ENCODE measurements at places on chromosomes 2 and 18.
A peak's percentile ranks its signal among the peaks of the same experiment; 100 is the strongest.

DNA sequence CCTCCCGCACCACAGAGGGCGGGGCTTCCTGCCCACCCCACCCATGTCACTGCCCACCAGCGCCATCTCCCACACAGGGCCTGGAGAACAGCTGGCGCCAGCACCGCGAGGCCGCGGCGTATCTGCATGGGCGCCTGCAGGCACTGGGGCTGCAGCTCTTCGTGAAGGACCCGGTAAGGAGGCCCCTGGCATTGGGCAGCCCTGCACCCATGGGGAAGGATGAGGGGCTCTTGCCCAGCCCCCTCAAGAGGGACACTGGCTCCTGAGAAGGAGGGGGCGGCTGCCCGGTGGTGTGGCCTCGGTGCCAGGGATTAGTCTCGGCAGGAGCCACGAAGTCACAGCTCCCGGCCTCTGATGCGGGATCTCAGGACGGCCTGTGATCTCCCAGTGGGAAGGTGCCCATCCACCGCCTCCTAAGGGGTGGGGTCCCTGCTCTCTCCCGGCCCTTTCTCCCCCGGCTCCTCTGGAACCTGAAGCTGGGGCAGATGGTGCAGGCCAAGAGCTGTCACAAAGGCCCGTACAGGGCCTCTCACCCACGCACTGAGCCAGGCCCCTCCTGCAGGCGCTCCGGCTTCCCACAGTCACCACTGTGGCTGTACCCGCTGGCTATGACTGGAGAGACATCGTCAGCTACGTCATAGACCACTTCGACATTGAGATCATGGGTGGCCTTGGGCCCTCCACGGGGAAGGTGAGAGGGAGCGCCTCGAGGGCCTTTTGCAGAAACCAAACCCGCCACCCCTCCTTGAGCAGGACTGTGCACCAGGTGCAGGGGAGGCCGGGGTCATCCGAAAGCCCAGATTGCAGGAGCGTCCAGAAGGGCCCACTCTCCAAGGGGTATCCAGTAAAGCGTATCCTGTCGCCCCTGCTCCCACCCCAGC lies 9.1 kb downstream of the AGXT start:
- no peak for DNase-seq

DNA sequence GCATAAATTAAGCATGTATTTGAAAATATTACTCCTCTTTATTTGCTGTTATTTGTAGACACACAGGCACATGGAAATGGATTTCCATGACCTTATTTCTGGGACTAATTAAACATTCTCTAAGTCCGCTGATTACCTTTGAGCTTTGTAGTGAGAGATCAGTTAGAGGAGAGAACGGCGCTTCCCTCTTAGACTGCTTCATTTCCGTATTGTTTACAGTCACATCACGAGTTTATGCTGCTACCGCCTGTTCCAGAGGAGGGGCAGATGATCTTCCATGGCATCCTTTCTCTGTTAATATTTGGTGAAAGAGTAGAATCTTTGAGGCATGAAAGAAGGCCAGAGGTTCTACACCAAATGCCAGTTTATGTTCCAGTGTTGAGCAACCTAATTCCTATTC lies 404.4 kb downstream of the TRIB2 start:
- DNase-seq = no peak

- DNase-seq = no peak
Measured at GRCh38 chr2:149169656-149170055, 131.2 kb downstream of the LYPD6B start.

DNA sequence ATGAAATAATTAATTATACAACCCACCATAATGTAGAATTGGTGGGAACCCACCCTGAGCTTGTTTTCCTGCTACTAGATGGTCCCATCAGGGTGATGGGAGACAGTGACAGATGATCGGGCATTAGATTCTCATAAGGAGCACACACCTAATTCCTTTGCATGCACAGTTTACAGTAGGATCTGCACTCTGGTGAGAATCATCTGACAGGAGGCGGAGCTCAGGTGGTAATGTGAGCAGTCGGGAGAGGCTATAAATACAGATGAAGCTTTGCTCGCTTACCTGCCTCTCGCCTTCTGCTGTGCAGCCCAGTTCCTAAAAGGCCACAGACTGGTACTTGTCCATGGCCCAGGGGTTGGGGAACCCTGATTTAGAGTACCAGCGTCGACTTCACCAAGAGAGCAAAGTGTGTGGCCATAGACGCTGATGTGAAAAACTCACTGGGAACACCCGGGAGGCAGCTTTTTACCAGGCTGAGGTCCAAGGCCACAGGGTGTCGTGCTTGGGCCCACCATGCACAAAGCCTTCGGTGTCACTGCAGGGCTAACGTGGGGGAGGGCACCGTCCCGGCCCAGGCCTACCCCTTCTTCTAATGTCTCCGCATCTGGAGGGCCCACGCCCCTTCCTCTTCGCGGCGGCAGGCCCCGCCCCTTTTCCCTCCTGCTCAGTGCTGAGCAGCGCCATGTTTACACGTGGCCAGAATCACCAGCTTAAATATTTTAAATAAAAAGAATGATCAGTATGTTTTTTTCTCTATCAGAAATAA lies 296.8 kb upstream of the HDAC4 start:
- peak; percentile 64 for DNase-seq

DNA sequence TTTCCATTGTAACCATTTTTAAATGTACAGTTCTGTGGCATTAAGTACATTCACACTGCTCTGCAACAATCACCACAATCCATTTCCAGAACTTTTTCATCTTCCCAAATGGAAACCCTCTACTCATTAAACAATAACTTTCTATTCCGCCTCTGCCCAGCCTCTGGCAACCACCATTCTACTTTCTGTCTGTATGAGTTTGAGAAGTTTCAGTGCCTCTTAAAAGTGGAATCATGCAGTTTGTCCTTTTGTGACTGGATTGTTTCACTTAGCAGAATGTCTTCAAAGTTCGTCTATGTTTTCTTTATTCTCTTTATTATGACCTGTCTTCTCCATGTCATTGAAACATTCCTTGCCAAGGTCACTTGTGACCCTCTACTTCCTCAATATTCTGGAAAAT lies 22.0 kb upstream of the PELI1 start:
- DNase-seq = no peak

DNA sequence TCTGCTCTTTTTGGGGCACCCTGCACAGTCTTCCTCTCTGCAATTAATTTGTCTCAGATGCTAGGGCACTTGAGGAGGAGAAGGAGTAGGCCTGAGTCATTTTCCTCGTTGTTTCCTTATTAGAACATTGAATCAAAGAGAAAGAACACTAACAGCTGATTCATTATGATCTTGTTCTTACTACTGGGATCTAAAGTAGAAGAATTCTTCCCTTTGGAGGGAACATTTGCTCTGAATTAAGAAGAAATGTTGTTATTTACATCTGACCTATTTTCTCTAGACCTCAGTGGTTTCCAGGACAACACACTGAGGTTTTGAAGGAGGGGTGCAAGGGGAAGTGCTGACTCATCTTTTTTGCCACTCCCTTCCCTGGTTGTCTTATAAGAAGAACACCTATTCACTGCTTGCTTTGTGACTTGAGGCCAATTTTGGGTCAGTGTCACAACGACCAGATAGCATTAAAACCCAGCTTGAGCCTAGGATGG lies 24.3 kb upstream of the STAT1 start:
- DNase-seq = no peak

- DNase-seq = no peak
Measured at GRCh38 chr18:27847412-27847811, 329.5 kb downstream of the CDH2 start.

GRCh38 chr2:121128741-121129659 lies 156.0 kb downstream of the TFCP2L1 start:
- no peak for DNase-seq
